AG08395 (cell line): ENCODE measurements at places on chromosomes 5 and 9.

GRCh38 chr5:10612251-10612650 is 48.4 kb downstream of the ANKRD33B start:
- DNase-seq, result no peak

DNA sequence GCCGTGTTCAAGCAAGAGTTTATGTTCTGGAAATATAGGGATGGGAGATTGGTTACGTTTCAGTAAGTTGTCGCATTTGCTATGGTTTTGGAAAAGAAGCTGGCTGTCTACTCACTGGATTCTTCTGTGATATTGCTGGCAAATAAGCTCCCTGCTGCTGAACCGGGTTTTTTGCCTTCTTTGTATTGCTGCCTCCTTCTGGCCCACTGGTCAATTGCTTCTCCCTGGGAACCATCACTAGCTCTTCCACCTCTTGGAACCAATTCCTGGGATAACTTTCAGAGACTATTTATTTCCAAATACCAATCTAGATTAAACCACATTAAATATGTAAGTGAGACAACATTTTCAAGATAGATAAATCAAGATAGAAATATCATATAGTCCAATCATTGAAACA is 43.0 kb downstream of the NUDT12 start:
- DNase-seq, result peak; percentile 5

DNA sequence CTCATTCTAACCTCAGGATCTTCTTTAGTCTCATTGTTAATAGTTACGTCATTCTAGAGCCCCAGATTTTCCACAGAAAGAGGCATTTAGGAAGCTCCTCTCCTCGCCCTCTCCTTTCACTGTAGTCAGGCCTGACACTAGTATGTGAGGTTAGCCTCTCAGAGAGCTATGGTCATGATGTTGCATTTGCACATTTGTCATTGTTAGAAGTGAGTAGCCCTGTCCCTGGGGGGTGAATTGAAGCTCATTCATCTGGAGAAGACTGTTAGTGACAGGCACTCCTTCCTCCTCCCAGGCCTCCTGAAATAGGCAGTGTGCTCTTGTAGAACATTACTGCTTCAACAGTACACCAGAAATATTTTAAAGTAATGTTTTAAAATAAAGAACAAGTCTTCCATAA is 26.6 kb upstream of the LRRTM2 start:
- DNase-seq, result no peak

GRCh38 chr5:113034182-113034773 is 57.7 kb downstream of the DCP2 start:
- peak; percentile 92 for DNase-seq

- no peak for DNase-seq
Measured at GRCh38 chr9:75083188-75083970, 4.6 kb downstream of the NMRK1 start.

GRCh38 chr9:78044189-78044588 is 12.6 kb upstream of the GNAQ start:
- no peak for DNase-seq

DNA sequence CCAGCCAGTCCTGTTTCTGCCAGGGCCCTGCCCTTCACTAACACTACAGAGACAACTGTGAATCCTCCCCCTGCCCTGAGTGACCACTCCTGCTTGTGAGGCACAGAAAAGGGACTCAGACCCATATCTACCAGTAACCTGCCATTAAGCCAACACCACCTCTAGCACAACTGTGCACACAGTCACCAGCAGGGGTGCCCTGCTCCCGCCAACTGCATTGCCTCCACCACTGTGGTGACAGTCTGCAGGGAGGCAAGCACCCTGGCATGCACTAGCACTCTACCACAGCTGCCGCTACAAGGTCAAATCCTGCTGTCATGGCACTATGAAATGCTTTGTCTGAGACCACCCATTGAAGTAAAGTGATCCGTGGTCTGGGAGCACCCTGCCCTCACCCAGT is 1028.5 kb upstream of the CDH9 start:
- DNase-seq, result no peak
